Retina (tissue), 1 donor: ENCODE measurements at places on chromosomes 12 and 14.

DNA sequence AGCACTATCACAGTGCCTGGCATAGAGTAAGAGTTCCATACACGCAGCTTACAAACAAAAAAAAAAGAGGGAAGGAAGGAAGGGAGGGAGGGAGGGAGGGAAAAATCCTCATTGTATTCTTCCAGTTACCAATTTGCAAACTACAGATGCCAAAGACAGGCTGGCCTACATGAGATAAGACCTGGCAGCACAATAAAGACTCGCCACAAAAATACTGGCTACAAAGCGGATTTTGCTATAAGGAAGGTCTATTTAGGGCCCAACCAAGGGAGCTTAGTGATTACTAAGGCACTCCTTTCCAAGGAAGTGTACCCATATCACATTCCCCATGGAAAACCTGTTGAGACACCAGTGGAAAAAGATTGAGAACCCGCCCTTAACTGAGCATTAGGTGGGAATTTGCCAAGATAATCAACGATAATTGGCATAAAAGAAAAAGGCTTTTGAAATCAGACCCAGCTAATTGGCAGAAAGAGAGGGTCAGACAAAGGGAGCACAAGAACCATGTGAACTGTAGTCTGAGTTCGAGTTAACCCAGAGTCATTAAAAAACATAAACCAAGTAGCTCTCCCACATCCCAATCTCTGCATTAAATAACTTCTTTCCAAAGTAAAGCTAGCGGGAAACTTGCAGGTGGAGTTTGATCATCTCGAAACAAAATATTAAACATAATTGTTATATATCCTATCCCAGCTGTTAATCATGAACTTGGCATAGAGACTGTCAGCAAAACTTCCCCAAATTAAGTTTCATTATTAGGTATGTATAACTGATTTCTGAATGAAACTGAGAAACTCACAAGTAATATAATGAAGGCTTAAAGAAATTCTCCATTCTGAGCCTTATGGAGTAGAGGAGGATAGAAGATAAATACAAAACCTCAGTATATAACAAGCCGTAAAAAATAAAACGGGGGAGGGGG lies 50.1 kb downstream of the PHLDA1 start:
- DNase-seq: no peak

- no peak for DNase-seq
These were observed 316.5 kb downstream of the ALG10 start for GRCh38 chr12:34338751-34339150.

GRCh38 chr12:131441060-131441396 lies 269.9 kb upstream of the SFSWAP start:
- DNase-seq: no peak

DNA sequence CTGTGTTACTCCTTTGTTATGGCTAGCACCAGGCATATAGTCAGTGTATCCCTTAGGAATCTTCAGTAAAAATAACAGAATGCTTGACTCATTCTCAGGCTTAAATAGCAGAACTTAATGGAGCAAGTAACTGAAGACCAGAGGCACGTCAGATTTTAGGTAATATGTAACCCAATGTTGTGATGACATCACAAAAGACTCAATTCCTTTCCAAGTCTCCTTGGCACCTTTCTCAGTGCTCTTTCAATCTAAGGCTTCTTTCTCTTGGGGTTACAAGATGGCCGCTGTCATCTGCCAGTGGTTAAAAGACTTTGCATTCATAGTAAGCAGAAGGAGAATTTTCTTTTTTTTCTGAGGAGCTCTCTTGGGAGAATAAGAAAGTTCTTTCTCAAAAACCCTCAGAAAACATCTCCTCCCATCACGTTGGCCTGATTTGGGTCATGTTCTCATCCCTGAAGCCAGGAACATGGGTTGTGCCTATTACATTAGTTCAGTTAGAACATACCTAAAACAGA lies 33.4 kb upstream of the DCN start:
- no peak for DNase-seq

- no peak for DNase-seq
These were observed 9.4 kb downstream of the GCH1 start for GRCh38 chr14:54893151-54893760.

DNA sequence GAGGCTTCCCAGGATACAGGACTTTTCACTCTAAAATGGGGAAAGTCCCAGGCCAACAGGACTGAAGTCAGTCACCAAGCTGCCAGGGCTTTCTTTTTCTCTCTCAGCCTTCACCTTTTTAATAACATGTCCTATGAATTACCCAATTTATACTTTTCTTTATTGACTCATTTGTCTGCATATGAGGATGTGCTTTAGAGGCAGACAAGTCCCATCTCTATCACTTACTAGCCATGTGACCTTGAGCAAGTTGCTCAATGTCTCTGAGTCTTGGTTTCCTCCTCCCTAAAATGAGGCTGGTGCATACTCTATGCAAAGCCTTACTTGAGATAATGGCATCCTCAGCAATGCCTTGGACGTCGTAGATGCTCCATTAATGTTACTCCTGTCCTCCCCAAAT lies 98.1 kb upstream of the TMPO start:
- no peak for DNase-seq

GRCh38 chr14:31867570-31867969 lies 209.5 kb upstream of the ARHGAP5 start:
- DNase-seq: no peak

GRCh38 chr12:131725503-131725902 lies 14.6 kb downstream of the SFSWAP start:
- no peak for DNase-seq
